ENCODE measurements at places on chromosomes 2 and 18.
A peak's percentile ranks its signal among the peaks of the same experiment; 100 is the strongest.

GRCh38 chr2:54685263-54685775, 38.1 kb upstream of the EML6 start:
- no peak for DNase-seq

DNA sequence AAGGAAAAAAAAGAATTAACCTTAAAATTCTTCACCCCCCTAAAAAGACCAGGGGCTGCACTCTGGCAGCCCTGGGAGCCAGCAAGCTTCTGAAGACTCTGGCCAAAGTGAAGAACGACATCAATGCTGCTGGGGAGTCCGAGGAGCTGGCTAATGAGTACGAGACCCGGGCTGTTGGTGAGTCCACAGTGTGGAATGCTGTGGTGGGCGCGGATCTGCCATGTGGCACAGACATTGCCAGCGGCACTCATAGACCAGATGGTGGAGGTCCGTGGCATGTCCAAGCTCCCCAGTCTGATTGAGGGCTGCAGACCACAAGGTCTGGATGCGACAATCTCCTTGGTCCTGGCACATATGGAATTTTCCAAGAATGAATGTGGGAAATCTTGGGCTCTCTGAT, 47.4 kb downstream of the TRPM8 start:
- DNase-seq = no peak

DNA sequence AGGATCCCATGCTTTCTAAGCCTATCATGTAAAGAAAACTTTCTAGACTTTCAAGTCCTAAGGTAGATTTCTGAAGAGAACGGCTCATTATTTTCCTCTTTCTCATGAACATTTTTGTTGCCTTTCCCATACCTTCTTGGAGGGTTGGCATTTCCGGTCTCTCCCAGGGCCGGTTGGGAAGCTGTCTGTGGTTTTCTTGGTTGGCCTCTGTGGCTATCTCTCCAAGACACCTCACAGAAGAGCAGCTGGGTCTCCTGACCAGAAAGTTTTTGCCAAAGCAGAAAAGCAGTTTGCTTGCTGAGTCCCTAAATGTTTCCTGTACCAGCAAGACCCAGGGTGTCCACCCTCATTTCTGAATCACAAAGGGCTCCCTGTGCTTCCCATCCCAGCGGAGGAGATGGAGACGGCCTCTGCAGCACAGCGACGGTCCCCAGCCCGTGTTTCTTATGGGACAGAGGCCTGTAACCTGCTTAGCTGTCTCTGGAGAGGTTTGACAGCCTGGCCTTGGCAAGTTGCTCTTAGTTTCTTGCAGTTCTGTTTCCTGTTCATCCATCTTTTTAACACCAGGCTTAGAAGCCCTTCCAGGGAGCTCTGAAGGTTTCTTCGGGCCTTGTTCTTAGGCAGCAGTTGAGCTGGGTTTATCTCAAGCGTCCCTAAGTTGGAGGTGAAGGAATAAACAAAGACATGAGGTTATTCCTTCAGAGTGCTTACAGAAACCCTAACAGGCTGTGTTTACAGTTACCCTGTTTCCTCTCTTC, 39.8 kb downstream of the GREB1 start:
- no peak for DNase-seq

- no peak for DNase-seq
Measured at GRCh38 chr18:35215026-35215425, 25.8 kb upstream of the ZNF397 start.

GRCh38 chr2:41180387-41180786, 728.5 kb upstream of the SLC8A1 start:
- DNase-seq = peak; percentile 14

DNA sequence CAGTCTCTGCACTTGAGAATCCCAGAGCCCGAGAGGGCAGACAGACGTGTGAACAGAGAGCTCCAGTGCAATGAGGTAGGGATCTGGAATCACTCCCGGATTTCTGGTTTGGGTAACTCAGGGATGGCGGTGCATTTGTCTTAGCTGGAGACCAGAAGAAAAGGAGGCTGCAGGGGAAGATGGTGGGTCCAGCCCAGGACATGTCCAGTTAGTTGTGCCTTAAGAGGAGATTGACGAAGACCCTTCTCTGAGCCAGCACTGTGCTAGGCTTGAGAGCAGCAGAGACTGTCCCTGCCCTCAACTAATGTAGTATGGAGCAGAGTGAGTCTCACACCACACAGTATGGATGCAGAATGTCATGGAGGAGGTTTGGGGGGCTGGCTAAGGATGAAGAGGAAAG, 150.6 kb upstream of the COPS8 start:
- no peak for DNase-seq

DNA sequence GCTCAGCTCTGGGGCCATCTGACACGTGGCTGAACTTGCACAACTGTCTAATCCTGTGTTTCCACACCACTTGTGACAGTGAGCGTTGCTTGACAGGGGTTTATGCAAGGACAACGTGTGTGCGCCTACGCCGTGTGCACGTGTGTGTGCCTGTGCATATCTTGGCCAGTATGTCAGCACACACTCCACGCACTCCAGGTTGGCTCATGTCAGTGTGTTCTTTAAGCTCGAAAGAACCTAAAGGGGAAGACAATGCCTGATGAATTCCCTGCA, 85.6 kb upstream of the SALL3 start:
- no peak for DNase-seq

DNA sequence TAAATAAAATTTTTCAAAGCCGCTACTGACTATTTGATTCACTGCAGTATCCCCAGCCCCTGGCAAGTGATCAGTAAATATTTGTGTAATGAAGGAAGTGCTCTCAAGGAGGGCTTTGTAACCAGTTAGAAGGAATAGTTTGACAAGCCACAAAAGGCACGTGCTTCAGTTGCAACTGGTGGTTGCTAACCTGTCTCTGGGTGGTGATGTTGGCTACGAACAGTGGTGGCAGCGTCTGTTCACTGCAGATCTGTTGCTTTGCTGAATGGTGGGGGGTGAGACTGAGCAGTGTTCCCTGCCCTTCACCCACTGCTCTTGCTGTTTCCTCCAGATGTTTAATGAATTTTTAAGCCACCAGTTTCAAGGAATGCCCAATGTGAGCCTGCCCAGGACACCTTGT, 73.9 kb upstream of the SIX2 start:
- no peak for DNase-seq

DNA sequence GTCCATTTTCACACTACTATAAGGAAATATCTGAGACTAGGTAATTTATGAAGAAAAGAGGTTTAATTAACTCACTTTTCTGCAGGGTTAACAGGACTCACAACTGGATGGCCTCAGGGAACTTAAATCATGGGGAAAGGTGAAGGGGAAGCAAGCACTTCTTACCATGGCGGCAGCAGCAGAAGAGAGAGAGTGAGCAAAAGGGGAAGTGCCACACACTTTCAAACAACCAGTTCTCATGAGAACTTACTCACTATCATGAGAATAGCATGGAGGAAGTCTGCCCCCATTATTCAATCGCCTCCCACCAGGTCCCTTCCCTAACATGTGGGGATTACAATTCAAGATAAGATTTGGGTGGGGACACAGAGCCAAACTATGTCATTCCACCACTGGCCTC, 55.1 kb upstream of the NETO1 start:
- no peak for DNase-seq

- DNase-seq = no peak
Measured at GRCh38 chr2:73897934-73898333, 5.1 kb downstream of the ACTG2 start.

DNA sequence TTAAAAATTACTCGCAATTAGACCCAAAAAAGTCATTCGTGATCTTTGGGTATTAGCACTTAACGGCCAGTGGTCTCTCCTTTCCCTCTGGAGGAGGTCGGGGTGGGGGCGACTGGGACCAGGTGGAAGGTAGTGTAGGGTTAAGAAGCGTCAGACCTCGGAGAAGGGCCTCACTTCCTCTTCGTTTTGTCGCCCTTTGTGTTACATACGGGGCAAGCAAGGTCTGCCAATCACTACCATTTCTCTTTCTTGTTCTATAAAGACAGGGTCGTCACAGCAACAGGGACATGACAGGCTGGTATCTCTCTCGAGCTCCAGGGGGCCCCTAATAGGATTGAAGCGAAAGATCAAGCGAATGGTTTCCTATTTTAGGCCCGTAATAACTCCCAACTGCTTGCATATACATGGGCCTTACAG, 136.6 kb downstream of the INSIG2 start:
- no peak for DNase-seq

DNA sequence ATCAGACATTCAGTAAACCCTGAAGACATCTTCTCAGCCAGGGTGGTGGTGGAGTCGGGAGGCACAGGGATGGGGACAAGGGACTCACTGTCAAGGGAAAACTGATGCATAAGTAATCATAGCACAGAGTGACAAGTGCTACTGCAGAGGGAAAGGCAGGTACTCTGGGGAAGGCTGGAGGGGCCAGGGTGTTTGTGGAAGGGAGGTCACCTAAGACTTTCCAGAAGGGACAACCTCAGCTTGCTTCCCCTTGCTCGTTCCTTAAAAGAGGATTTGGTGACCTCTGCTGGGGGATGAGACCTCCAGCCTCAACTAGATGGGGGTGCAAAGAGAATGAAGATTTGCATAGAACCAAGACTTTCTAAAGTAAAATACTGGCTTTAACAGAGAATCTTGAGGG, 99.5 kb downstream of the SLC4A3 start:
- DNase-seq = no peak

- no peak for DNase-seq
Measured at GRCh38 chr2:182694189-182694588, 21.9 kb upstream of the DNAJC10 start.

DNA sequence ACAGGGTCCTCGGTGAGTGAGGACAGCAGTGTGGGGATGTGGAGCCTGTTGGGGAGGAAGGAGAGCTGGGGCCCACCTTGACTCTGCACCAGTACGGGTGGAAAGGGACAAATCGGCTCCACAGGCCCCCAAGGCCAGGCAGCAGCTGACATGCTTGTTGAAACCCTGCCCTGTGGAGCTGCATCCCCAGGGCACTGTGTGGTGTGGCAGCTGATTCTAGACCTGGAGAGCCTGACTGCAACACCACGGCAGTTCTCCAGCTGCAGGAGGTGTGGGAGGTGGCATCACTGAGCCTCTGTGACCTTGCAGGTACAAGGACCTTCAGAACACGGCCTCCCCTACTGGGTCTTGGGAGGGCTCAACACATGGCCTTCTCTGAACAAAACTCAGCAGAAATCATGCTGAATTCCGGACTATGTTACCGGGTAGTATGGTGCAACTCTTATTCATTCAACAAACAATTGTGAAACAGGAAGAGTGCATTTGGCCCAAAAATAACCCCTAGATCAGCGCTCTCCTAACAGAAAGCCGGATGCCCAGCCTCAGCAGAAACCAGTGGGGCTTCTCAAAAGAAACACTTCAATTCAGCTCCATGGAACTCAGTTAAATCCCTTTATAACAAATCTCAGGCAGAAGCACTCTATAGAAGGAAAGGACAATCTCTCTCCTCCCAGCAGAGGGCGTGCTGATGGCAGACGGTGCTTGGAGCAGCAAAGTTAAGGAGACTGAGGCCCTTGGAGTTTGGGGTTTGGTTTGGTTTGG, 104.4 kb upstream of the SALL3 start:
- no peak for DNase-seq

DNA sequence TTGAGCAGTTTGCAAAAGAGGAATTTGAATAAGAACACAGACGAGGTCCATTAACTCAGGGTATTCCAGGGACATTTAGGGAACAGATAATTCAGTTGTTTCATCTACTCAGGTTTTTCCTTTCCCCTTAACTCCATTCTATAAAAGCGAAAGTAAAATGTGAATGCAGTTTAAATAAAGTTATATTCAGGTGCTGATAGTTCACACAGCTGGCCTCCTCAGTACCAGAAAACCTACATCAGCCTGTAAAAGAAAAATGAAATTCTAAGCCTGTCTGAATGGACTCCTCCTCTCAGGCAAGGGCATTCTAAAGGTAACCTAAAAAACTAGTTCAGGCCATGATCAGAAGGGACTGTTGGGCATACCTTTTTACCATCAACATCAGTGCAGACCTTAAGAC, 873.8 kb downstream of the SUCLG1 start:
- no peak for DNase-seq

DNA sequence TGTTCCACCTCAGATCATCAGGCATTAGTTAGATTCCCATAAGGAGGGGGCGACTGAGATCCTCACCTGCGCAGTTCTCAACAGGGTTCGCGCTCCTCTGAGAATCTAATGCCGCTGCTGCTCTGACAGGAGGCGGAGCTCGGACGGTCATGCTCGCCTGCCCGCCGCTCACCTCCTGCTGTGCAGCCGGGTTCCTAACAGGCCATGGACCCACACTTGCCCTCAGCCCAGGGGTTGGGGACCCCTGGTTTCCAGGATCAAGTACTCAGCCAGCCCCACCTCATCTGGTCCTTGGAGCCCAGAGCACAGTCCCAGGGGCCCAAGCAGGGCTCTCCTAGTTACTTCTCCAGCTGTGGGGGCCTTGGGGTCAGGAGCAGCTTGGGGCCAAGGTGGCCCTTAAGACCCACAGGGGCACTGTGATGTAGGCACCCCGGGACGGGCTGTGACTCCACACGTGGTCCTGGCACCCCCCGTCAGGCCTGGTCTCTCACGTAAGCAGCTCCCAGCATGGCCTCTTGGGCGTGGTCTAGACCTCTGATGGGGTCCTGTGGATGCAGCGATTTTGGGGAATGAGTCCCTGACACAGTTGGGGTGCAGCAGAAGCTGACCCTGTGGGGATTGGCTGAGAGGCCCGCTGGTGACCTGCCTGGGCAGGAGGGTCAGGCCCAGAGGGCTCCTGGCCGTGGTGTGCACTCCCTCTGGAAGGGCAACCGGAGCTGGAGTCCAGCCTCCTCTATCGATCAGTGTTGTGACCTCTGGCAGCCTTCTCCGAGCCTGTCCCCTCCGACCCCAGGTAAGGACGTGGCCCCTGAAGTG, 28.3 kb upstream of the OTOS start:
- DNase-seq = no peak

DNA sequence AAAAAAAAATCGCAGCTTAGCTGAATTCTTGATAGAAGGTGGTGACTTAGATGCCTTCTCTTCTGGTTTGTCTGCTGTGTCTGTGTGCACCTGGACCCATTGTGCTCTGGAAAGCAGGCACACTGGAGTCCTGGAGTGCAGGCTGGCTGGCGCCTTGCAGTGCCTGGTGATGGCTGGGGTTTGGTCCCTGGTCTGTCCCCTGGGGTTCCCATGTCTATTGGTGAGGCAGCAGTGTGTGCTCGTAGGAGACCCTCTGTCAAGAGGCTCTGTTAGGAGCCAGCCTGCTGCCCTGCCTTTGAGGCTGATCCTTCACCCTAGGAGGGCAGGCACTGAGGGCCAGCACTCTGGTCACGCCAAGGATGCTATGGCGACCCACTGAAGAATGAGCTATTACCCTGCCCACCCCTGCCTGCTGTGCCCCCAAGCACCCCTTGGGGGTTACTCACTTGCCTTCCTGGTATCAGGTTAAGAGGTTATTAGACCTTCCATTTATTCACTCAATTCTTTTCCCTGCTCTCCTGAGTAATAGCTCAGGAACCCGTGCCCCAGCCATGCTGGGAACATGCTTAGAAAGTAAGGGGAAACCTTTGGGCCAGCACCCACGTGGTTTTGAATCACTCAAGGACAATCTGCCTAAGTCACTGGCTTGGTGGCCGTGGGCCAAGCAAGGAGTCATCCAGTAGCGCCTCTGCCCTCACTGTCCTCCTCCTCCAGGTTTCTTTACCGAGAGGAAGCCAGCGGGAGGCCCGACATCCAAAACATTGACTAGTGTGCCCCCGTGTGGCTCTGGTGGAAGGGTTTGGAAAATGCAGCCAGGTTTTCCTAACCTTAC, 284.5 kb downstream of the PRKCE start:
- DNase-seq = no peak
